ENCODE measurements at places on chromosomes 2 and 18.

- DNase-seq: peak; percentile 70
Observed at GRCh38 chr18:44680273-44681075, at the start of gene SETBP1. SETBP1 (plus strand) TSS chr18:44680888; CDS start chr18:44701347, 20,459 bp downstream.

DNA sequence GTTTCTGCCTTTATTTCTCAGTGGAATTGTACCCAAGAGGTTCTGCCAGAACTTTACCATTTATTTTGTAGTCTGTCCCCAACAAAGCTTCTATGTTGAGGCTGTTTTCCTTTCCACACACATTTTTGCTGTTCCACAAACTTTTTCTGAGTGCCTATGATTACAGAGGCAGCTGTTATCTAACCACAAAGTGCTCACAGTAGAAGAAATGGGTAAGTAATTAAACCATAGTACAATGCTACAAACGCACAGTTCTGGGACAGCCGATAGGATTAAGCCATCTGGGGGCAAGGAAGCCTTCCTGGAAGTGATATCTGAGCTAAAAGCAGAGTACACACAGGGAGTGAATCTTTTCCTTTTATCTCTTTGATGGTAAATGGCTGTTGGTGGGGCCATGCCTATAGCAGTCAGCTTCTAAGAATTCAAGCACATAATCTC is 3.9 kb upstream of the MGAT4A start:
- DNase-seq: no peak

GRCh38 chr18:25281556-25281955 is 70.4 kb downstream of the ZNF521 start:
- DNase-seq: no peak

DNA sequence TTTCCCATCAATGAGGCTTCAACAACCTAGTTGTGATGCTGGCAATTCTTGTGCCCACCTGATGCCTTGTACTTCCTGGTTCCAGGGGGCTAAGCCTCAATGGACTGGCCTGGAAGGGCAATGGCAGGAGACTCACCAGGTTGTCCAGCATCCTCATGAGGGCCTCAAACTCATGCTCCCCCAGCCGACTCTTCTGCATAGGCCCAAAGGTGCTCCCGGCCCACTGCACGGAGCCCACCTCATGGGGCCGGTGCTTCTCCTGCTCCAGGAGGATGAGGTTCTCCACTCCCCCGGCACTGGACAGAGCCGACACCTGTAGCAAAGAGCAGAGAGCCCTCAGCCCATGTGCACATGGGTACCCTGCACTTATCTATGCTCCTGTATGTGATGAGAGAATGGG is 84.5 kb downstream of the ADD2 start:
- DNase-seq: no peak

DNA sequence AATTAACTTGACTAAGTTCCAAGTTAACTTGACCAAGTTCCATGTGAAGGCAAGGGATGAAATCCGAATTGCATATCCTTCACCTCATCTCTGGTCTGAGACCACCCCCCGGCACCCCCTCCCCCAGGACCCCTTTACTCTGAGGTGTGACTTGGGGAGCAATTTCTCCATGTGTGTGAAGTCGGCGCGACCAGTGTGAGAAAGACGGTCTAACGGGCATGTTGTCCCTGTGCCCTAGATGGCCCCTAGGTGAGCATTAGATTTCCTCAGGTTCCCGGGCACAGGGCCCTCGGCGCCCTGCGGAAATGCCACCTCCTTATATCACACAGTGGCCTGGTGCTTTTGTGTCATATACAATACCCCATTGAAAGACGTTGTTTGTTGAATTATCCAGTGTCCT is 137.1 kb downstream of the CTIF start:
- no peak for DNase-seq

- no peak for DNase-seq
Observed at GRCh38 chr2:85199698-85200097, 66.5 kb downstream of the TCF7L1 start.

- DNase-seq: no peak
Observed at GRCh38 chr18:44811572-44812125, 131.0 kb downstream of the SETBP1 start.

- DNase-seq: no peak
Observed at GRCh38 chr2:155830817-155831579, 501.5 kb downstream of the NR4A2 start.

DNA sequence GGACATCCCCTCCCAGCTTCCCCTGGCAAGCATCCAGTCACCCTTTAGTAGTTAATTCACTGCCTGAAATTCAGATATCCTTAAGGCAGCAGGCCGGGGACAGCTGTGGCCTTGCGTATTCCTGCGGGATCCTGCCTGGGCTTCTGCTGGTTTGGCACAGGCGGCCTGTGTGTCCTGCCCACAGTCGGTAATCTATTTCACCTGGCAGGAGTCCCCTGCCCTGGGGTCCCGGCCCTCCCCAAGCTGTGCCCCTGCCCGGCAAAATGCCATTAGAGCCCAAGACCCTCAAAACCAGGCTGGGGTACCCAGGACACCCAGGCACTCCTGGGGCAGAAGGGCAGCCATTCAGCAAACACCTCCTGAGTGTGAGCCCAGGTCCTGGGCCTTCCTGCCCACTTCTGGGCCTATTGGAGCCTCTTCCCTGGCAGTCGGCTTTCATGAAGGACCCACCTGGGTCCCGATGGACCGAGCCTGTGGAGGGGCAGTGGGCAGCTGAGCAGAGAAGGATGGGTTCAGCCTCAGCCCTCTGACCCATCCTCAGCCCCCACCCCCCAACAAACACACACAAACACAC is 11.6 kb downstream of the CROCC2 start:
- peak; percentile 8 for DNase-seq

DNA sequence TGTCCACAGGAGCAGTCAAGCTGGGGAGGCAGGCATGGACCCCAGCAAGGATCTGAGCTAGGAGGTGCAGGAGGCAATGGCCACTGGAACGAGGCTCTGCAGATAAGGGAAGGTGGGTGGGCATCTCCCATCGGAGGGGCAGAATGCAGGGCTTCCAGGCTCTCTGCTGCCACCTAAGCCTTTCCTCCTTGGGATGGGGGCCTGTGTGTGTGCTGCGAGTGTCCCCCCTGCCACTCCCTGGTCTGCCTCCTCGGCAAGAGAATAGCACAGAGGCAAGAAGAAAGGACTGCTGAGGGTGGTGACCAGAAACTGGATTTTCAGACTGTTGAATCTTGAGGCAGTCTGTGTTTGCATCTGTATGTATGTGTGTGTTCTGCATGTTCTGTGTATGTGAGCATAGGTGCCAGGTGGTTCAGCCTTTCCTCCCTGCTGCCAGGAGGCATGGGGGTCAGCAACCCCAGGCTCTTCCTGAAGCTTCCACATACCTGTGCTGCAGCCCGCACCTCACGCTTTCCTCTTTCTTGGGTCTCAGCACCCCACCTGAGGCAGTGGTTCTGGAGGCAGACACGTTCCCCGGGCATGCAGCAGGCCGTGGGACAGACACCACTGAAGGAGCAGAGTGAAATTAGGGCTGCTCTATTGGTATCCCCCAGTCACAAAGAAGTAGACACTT is 86.7 kb downstream of the EPAS1 start:
- no peak for DNase-seq

- no peak for DNase-seq
Observed at GRCh38 chr2:80889009-80889408, 584.5 kb upstream of the LRRTM1 start.

DNA sequence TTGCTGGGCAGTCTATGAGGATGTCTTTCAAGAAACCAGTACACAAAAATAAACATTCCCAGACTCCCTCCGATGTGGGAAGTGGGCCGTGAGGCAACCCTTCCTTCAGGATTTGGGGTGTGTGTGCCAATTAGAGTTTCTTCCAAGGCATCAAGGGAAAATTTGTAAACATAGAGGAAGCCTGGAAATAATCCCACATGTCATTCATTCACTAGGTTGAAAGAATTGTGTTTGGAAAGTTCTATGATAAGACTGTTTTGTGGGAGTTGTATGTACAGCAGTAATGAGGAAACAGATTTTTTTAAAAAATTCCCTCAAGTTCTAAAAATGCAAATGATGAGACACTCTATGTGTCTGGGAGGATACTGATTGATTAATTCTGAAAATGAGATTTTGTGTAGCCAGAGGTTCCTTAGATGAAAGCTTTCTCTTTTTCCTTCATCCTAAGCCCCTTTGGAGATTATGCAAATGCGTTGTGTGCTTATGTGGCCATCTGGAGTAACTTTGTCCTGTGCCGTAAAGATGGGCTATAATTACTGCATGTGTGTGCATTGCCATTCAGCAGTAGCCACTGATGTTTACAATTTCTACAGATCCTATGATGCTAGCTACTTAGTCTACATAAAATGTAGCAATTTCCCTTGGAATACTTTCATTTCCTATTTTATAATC is 107.8 kb upstream of the TPO start:
- DNase-seq: no peak

DNA sequence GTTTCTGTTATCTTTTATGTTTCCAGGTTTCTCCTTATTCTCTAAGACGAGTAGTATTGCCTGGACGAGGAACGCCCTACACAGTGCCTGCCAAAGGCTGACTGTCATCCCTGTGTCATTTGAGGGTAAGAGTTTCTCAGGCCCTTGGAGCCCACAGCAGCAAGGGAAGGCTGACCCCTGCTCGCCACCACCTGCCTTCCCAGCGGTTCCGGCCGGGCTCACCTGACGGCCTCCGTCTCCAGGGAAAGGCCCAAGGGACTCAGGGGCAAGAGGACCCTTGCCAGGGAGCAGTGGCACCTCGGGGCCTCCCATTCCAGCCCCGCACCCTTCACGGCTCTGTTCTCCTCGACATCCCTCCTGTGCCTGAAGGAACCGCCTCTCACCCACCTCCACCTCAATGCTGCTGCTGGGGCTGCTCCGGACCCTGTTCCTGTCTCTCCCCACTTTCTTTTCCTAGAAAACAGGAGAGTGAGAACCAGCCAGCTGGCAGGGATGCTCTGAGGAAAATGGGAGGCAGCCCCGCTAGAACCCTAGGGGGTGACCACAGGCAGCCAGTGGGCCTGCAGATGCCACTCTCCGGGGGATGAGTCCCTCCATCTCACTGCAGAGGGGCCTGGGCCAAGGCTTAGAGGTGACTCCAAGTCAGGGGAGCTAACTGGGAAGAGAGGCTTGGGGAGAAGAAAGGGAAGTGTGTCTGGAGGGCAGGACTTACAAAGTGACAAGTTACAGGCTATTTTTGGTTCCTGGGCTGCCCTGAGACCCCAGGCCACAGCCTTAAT is 1.9 kb downstream of the LIMS2 start:
- no peak for DNase-seq

DNA sequence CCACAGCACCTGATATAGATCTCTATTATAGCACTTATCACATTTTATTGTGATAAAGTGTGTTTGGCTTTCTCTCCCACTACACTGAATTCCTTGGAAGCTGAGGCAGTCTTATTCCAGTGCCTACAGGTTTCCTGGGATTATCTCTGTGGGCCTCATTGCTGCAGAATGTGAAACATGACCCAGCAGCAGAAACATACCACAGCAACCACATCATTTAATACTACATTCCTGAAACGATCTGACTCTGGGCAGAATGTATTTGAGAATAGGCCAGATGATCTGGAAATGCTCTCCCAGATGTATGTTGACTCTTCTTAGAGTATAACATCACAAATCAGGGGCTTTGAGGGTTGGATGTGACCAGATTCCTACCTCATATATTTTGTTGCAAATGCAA is 323.5 kb upstream of the TANK start:
- no peak for DNase-seq

Measured in nephron progenitor cell (in vitro differentiated cells).